ENCODE measurements at places on chromosomes 7 and 10.

DNA sequence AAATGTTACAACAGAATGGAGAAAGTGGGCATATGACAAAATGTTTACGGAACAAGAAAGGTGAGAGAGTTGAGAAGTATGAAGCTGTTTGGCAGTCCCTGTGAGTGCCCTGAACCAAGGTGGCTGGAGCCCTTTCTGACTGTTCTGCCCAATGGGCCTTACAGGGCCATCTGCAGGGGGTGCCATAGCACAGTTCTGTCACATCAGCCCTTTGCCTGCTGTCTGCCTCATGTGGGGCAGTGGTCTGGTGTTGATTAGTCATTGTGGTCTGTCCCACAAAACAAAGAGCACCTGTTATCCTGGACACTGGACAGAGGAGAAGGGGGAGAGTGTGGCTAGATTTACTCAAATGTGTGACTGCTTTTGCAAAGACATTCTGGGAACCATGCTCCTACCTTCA lies 51.5 kb upstream of the OSBPL3 start:
- peak; percentile 13 for DNase-seq

DNA sequence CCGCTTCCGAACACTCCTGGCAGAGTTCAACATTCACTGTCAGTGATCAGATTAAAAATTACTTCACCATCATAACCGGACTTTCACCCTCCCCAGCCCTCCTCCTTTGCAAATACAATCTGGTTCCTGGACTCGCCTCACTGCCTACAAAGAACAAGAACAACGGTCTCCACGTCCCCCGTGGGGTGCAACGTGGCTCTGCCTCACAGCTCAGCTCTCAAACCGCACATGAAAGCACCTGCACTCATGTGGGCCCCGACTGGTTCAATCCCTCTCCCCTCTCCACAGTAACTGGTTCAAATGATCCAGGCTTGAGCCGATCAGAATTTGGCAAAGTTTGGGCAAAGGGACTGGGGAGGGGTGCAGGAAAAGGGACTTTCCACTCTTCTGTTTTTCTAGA lies 21.0 kb downstream of the ASB13 start:
- no peak for DNase-seq

DNA sequence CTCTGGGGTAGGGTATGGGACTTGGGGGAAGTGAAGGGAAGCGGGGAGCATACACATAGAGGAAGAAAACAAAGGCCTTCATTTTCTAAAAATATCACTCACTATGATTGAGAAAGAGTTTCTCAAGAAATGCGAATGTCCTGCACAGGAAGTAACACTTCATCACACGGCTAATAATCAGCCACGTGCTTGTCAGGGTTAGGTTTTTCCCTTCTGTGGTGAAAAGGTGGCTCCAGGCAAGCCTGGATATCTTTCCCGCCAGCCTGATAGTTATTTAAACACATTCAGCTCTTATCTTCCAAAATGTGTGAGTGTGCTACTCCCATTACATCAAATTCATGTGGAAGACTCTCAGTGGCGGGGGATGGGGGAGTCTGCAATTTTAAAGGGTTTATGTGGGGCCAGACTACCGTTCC lies 166.4 kb upstream of the ADO start:
- peak; percentile 50 for DNase-seq

GRCh38 chr7:46982928-46983327 lies 599.0 kb downstream of the TNS3 start:
- DNase-seq: no peak

DNA sequence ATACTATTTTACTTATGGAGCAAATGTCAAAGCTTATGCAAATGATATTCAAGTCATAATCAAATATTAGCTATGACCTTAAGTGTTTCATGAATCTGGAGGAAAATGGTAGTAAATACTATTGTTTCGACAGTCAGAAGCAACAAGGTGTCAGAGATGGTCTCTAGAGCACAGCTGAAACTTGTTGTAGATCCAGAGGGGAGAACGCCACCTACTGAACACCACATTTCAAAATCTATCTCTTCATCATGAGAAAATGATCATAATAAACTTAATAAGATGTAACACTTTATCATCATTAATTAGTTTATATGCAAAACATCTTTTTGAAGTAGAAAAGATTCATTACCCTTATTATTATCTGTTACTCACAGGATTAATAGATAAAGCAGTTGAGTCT lies 418.7 kb downstream of the GATA3 start:
- peak; percentile 21 for DNase-seq

GRCh38 chr10:31075434-31075833 lies 43.8 kb upstream of the ZNF438 start:
- DNase-seq: no peak

- peak; percentile 73 for DNase-seq
Observed at GRCh38 chr7:44615149-44615611, 8.8 kb downstream of the OGDH start.

- no peak for DNase-seq
Observed at GRCh38 chr10:133163889-133164815, 4.1 kb downstream of the KNDC1 start.

GRCh38 chr7:88150033-88150432 lies 69.8 kb downstream of the SRI start:
- no peak for DNase-seq

GRCh38 chr10:133067149-133068105 lies 20.3 kb upstream of the ADGRA1 start:
- no peak for DNase-seq

DNA sequence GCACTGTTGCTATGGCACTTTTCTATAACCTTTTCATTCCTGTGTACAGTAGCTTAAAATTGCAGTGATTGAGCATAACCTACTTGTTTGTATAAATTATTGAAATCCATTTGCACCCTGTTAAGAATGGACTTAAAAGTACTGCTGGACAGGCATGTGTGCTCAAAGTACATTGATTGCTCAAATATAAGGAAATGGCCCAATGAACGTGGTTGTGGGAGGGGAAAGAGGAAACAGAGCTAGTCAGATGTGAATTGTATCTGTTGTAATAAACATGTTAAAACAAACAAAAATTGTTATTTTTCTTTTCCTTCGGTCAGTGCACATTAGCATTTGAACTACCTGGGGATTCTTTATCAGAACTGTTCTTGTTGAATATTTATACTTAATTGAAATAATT lies 57.1 kb upstream of the BAMBI start:
- peak; percentile 25 for DNase-seq

- DNase-seq: no peak
Observed at GRCh38 chr10:64760371-64760770, 1239.2 kb downstream of the REEP3 start.

DNA sequence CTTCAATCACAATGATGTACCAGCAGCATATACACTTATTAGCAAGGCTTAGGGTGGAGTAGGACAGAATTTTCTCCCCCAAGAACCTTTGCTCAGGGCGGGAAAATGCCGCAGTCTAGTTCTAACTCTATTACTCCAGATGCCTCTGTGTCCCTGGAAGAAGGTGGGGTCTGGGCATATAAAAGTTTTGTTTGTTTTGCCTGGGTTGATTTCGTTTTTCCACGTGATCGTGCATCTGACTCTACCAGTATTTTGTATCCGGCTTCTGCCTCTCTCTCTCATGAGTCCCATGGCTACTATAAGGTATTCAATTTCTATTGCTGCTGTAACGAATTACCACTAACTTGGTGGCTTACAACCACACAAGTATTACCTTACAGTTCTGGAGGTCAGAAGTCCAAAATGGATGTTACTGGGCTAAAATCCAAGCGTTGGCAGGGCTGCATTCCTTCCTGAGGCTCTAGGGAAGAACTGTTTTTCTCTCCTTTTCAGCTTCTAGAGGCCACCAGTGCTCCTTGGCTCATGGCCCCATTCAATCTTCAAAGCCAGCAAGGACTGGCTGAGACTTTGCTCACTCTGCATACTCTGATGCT lies 181.2 kb upstream of the PRSS58 start:
- DNase-seq: no peak

DNA sequence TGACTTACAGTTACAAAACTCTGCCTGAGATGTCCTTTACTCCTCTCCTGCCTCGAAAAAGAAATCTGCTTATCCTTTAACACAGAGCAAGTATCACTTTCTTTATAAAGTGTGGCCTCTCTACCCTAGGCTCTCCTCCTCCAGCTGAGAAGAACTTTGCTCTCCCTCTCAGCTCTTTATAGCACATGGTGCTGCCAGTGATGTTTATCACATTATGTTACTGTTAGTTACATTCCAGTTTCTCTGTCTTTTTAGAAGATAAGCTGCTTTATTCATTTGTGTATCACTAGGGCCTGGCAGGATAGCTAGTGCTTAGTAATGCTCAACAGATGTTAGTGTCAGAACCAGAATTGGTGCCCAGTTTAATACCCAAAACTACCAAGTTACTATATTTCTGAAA lies 41.1 kb upstream of the TMEM229A start:
- no peak for DNase-seq

DNA sequence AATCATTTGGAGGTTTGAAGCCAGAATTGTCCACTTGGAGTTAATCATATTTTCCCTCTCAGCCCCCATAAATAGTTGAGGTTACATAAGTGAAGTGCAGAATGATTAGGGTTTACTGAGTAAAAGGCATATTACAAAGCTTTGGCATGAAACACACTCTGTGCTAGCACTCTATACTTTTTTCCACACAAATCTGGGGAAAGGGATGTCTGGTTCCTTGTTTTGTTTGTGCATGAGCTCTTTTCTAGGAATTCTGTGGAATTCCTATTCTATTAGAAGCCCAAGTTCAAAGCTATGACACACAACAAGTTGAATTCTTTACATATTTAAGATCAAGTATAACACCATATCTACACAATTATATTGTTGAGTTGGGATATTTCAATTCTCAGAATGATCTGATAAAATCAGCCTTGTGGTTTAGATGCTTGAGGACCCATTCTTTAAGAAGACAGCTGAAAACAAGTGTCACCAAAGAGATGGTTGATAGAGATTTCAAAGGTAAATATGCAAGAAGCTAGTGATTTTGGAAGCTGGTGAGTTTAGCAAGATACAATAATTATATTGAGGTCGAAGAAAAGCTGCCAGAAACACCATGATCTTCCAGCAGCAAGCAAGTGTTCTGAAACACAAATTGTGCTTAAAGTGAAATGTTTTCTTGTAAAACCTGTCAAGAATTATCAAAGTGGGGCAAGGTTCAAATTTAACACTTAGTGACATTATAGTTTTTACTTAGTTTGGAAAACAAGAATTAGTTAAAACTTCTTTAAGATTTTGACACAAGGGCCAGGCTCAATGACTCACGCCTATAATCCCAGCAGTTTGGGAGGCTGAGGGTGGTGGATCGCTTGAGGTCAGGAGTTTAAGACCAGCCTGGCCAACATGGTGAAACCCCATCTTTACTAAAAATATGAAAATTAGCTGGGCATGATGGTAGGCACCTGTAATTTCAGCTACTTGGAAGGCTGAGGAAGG lies 122.6 kb downstream of the INHBA start:
- peak; percentile 50 for DNase-seq

- no peak for DNase-seq
Observed at GRCh38 chr7:74020390-74020789, 7.6 kb upstream of the ELN start.

- DNase-seq: no peak
Observed at GRCh38 chr10:112880633-112881530, 69.2 kb upstream of the TCF7L2 start.

- DNase-seq: no peak
Observed at GRCh38 chr10:60896810-60897209, 47.2 kb downstream of the RHOBTB1 start.

DNA sequence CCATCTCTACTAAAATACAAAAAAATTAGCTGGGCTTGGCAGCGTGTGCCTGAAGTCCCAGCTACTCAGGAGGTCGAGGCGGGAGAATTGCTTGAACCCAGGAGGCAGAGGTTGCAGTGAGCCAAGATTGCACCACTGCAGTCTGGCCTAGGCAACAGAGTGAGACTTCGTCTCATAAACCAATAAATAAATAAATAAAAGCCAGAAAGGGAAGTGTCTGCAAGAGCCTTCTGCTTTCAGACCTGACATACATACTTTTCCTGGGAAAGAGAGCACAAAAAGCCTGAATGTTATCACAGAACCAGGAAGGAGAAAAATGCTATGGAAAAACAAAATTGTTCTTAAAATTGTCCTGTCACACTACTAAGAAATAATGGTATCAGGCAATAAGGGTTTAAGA lies 4.1 kb upstream of the KIF5B start:
- no peak for DNase-seq

- DNase-seq: peak; percentile 44
Observed at GRCh38 chr7:150686030-150686631, 625 bp downstream of the GIMAP2 start.

GRCh38 chr7:153415632-153416031 lies 636.6 kb upstream of the DPP6 start:
- no peak for DNase-seq

- DNase-seq: peak; percentile 82
Observed at GRCh38 chr10:80530251-80530650, 7.5 kb upstream of the SH2D4B start.

GRCh38 chr10:49662169-49662830 lies 17.2 kb upstream of the C10orf53 start:
- DNase-seq: no peak

- peak; percentile 79 for DNase-seq
Observed at GRCh38 chr10:118720685-118721538, 33.9 kb downstream of the CACUL1 start.

- DNase-seq: no peak
Observed at GRCh38 chr10:47094636-47095035, 183.4 kb downstream of the PTPN20 start.

DNA sequence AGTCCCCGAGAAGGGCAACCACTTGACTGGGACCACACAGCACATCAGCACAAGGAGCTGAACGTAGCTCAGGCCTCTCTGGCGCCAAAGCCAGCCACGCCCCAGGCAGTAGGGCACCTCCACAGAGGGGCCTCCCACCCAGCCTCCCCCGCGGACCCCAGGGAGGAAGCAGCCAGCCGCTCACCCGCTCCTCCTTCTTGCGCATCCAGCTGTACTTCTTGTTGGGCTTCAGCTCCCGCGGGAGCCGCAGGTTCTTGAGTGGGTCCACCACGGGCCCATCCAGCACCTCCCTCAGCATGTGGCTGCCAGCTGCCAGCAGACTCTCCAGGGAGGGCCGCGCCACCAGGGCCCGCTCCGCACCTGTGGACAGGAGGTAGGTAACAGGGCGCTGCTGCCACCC lies 61.2 kb downstream of the TNRC18 start:
- no peak for DNase-seq

GRCh38 chr7:131212114-131212513 lies 115.6 kb upstream of the MKLN1 start:
- DNase-seq: no peak

GRCh38 chr7:64876792-64877713 lies 26.0 kb upstream of the ZNF273 start:
- DNase-seq: peak; percentile 64

DNA sequence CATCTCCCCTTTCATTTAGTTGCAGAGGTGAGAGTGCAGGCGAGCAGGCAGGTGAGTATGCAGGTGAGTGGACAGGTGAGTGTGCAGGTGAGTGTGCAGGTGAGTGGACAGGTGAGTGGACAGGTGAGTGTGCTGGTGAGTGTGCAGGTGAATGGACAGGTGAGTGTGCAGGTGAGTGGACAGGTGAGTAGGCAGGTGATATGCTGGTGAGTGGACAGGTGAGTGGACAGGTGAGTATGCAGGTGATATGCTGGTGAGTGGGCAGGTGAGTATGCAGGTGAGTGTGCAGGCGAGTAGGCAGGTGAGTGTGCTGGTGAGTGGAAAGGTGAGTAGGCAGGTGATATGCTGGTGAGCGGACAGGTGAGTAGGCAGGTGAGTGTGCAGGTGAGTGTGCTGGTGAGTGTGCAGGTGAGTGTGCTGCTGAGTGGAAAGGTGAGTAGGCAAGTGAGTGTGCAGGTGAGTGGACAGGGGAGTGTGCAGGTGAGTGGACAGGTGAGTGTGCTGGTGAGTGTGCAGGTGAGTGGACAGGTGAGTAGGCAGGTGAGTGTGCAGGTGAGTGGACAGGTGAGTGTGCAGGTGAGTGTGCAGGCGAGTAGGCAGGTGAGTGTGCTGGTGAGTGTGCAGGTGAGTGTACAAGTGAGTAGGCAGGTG lies 165.6 kb downstream of the ADARB2 start:
- DNase-seq: no peak
